ENCODE measurements at places on chromosomes 7 and 10.

GRCh38 chr10:3126741-3127346 is 45.7 kb downstream of the PITRM1 start:
- DNase-seq = no peak

- no peak for DNase-seq
These were observed 191.3 kb upstream of the KAT6B start for GRCh38 chr10:74634995-74635536.

GRCh38 chr10:74322141-74322540 is 171.1 kb downstream of the ADK start:
- no peak for DNase-seq

DNA sequence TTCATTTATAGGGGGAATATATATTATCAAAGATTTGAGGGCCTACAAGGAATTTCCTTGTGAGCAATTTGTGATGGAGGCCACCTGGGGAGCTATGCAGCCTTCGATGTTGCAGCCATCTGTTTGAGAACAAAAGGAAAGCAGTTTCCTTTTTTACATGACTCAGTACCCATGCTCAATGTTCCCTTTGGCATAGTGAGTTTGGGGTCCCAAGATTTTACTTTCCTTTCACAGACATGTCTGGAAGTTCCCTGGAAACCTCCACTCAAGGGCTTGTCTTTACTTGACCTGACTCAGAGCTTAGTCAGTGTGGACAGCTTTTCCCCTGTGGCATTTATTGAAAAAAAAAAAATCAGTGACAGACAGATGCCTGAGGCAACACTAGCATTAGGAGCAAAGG is 73.5 kb upstream of the VIPR2 start:
- no peak for DNase-seq

- DNase-seq = no peak
These were observed 349.4 kb downstream of the GATA3 start for GRCh38 chr10:8403711-8404371.

- DNase-seq = no peak
These were observed 200.9 kb upstream of the TBX20 start for GRCh38 chr7:35454575-35455385.

DNA sequence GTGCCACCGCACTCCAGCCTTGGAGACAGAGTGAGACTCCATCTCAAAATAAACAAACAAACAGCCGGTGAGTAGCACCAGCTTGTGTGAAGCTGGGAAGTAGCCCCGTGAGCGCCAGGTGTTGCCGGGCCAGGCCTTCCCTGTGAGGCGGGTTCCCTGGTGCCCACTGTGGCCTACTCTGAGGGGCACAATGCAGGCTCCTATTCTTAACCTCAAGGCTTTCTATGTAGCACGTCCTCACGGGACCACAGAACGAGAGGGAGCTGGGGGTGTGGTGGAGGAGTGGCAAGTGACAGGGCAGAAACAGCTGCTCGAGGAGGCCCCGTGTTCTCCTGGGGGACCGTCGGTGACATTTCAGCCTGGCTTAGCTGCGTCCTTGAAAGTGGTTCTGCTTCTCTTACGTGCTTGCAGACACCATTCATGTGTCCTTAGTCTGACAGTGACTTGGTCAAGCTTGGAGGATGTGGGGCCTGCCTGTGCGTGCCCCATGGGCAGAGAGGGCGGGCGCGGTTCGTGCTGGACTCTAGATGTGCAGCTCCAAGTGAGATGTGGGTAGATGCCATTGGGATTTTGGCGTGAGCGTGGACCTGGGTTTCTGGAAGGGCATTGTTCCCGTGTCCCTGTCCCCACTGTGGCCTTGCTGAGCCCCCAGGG is 116.6 kb downstream of the NKX6-2 start:
- DNase-seq = no peak

DNA sequence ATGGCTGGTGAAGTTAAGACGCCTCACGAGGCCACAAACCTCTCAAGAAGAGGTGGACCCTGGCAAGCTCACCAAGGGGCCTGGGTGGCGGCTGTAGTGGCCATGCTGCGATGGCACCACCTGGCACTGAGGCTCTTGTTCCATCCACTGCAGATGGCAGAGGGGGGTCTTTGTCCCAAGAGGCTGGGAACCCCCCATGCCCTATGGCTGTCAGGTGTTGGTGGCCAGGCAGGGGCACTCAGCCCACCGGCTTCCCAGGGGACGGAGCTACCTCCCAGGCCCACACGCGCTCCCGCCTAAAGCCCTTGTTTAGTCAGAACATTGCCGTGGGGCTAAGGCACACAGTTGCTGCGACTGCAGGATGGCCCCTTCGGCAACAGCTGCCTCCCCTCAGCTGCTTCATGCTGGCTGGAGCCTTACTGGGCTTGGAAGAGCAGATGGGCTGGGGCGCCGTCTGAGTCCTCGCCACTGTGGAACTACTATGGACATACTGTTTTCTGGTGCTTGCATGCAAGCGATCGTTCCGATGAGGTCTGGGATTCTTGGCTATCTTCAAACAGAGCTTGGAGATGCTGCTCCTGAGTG is 46.8 kb downstream of the DPYSL4 start:
- DNase-seq = no peak

GRCh38 chr10:60480865-60481563 is 91.3 kb upstream of the ANK3 start:
- no peak for DNase-seq

GRCh38 chr7:155431711-155432110 is 26.2 kb upstream of the EN2 start:
- no peak for DNase-seq

Data from stimulated activated CD8-positive, alpha-beta memory T cell treated with anti-CD3 and anti-CD28 coated beads, Interleukin-7, amount 100 ng/mL, for 4 hours (primary cell).